Testis (tissue), 5 donors: ENCODE measurements at places on chromosomes 6 and 20. TPM values are rescaled to one million over a fixed set of nuclear protein-coding genes. Genes with fewer than 3 reads are reported as not detected.

Gene FLRT3
- 12.3 TPM for total RNA-seq

DNA sequence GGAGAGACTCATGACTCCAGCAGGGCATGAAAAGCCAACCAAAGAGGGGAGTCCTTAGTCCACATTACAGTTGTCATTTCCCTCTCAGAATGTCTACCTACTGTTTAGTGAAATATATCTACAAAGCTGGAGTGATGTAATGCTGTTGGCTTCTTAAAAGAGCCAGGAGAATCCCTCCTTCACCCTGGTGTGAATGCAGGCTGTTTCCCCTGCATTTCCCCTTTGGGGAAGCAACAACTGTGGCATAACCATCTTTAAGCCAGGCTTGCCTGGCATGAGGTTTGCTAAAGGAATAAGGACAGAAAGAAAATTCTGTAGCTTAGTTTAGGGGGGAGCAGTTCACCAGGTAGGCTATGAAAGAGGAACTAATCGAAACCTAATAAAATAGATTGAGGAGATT lies 129.5 kb downstream of the CRYBG1 start:
- DNase-seq = no peak

GRCh38 chr6:125926711-125927110 lies 29.9 kb upstream of the HINT3 start:
- DNase-seq = no peak

DNA sequence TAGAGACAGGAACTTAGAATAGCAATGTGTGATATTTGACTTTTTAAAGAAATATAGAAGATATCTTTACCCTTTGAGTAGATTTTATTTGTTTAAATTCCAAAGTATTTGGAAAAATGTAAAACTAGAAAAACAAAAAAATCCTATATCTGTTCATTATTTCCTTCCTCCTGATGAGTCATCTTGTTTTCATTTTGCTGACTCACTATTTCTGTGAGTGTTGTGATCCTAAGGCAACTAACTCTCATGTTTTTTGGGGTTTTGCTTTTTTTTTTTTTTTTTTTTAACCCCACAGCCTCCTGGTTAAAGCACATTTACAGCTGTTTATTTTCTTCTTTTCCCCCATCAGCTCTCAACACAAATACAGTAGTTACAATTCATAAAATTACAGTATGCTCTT lies 37.8 kb upstream of the THEMIS start:
- DNase-seq = no peak

GRCh38 chr6:124723671-124724070 lies 238.6 kb upstream of the RNF217 start:
- no peak for DNase-seq

Gene TRIM31
- 4.0 TPM for total RNA-seq

DNA sequence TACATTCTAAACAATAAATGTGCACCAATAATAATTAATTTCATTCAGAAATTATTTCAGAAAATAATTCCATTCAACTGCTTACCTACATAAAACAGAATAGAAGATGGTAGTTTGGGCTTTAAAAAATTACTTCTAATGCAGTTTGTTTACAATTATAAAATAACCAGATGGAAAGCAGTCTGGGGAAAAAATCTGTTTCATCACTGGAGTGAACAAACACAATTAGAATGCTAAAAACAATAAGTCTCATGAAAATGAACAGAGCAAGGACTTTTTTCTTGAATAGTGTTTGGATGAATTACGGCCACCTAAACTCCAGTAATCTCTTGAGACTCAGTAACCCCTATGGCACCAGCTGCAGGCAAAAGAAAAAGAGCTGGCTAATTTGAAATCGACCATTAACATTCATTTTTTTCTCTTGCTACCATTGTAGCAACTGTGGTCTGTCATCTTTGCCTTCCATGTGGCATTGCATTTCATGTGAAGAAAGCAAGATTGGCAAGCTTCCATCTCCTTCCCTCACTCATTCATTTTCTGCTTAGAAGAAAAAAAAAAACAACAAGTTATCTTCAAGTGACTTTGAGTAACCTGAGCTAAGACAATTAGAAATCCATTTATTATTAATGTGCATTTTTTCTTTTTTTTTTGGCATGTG lies 88.4 kb upstream of the CEP85L start:
- no peak for DNase-seq

DNA sequence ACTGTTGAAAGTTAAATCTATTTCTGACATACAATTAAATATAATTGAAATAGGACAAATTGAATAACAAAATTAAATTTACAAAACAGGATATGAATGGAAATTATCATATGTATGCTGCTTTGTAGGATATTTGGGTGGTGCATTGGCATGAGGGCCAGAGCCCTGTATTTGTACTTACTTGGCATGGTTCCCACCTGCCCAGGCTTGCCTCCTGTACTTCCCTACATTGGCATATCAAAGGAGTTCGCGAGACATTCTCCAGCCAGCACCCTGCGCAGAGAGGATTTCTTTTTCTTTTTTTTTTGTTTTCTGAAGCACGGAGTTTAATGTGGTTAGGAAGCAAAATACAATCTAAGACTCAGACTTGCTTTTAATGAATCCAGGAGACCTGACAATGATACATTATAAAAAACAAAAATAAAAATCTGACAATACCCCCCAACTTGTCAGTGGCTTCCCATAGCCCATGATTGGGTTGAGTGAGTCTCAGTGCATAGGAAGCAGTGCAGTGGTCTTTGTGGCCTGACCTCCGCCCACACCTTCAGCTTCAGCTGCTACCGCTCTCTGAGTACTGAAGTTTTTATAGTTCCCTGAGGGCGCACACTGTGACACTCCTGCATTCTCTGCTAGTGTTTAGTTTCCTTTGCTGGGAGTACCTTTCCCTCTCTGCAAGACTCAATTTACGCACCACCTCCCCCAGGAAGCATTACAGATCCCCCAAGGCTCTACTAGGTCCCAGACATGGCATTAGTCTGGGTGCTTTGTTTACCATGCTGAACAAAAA lies 440.8 kb downstream of the UTRN start:
- no peak for DNase-seq

Gene CD93
- total RNA-seq = 14.2 TPM

Gene TOMM6
- 168 TPM for total RNA-seq

Gene TFAP2D
- not detected for total RNA-seq

GRCh38 chr6:170050591-170051041 lies 240.3 kb downstream of the DLL1 start:
- peak; percentile 9 for DNase-seq

DNA sequence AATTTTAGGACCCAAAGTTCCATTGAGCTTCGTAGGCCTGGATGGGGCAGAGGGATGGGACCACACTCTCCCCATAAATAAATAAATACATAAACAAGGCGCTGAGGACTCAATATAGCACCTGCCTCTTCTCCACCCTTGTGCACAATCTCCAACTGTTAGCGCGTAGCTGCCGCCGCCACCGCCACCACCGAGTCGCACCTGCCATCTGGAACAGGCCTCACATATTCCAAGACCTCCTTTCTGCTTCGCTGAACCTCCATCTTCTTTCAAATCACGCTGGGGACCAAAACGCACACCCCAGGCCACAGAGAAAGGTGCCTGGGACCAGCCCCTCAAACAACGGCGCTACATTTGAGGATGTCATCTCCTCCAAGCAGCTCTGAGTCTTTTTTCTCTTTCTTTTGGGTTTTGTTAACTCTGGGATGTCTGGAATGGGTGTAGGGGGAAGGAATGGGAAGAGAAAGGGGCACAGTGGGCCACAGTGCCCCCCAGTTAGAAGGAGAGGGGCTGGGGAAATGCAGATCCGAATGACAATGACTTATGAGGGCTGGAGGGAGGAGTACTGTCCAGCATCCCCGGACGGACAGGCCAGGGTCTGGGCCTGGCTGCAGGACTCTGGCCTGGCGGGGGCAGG lies 49.7 kb downstream of the NOL4L start:
- DNase-seq = no peak

DNA sequence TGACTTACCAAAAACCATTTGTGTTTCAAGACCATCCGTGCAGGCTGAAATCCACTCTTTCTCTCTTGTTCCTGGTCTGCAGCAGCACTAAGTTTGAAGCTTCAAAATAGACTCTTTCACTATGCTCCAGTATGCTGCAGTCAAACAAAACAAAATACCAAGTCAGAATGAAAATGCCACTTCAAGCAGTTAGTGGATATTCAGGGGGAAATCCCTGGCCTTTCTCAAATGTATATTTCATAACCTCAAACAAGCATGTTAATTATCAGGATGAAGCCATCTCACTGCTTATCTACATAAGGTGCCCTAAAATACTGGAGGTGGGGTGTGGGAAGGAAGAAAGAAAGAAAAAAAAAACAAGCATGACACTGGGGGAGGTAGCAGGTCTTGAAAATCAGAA lies 103.5 kb downstream of the ATXN1 start:
- DNase-seq = no peak

Gene SYNJ2
- total RNA-seq = 7.6 TPM

- no peak for DNase-seq
Measured at GRCh38 chr6:87806099-87806498, 104.1 kb upstream of the AKIRIN2 start.

Gene HTR1E
- total RNA-seq = 0.39 TPM

GRCh38 chr6:227074-227782 lies 65.1 kb upstream of the DUSP22 start:
- DNase-seq = no peak

Gene CDH4
- total RNA-seq = 3.3 TPM
